ENCODE measurements at places on chromosomes 5 and 9.
A peak's percentile ranks its signal among the peaks of the same experiment; 100 is the strongest.

DNA sequence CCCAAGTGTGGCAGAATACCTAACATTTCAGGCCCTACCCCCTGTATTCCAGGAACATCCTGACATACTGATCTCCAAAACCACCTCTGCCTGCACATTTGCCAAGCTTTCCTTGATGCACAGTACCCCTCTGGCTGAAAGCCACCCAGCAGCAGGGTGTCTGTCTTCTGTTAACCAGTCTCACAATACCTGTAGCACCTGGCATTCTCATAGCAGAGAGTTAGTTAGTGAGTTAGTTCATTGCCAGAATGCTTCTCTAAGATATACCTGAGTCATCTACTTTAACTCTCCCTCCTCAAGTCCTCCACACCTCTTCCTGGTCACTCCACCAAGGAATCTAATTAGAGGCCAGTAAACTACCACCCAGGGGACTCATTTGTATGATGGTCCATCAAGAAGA is 46.1 kb upstream of the IL7R start:
- peak; percentile 67 for DNase-seq

- no peak for DNase-seq
Measured at GRCh38 chr5:149959406-149960236, 937 bp upstream of the SLC26A2 start.

DNA sequence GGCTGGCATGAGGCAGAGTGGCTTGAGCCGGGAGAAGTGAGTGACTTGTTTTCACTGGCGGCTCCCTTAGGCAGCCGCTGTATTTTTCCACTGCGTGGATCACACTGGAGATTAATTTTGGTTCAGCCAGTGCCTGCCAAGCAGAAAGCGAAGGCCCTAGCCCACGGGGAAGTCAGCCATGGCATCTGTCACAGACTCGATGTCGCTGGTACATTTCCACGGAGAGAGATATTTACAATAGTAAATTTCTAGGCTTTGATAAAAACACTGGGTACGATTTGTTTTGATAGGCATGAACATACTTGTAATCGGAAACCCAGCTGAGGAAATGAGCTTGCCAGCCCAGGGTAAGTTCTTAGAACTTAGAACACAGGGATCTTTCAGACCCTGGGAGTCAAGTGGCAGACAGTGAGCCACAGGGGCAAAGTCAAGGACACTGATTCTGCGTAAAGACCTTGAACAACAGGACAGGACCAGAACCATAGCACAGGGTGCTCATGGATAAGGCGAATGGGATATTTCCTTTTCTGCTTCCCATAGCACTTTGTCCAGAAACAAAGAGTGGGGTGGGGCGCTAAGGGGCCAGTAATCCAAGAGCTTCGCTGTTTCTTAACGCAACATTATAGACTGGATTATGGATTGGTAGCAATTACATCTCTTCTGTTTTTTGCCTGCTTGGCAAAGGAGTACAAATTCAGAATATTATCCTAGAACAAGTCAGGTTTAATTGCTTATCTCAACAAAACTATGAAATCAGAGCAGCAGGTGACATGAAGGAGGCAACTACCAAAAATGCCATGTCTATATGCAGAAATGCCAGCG is 4.5 kb downstream of the DUSP1 start:
- no peak for DNase-seq

DNA sequence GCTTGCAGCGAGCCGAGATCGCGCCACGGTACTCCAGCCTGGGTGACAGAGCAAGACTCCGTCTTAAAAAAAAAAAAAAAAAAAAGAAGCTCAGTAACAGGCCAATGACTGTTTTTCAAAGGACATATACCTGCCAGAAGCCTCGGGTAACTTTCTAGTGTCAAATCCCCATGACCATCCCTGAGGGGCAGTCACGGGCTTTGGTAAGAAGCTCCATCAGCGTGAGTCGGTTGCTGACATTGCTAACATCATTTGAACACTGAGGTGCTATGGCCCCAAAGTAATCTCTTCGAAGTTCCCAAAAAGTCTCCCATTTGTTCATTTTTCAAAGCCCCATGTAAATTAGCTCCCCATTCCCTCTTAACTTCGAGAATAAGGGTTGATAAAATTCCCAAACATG is 11.6 kb downstream of the NAIP start:
- DNase-seq, result no peak

DNA sequence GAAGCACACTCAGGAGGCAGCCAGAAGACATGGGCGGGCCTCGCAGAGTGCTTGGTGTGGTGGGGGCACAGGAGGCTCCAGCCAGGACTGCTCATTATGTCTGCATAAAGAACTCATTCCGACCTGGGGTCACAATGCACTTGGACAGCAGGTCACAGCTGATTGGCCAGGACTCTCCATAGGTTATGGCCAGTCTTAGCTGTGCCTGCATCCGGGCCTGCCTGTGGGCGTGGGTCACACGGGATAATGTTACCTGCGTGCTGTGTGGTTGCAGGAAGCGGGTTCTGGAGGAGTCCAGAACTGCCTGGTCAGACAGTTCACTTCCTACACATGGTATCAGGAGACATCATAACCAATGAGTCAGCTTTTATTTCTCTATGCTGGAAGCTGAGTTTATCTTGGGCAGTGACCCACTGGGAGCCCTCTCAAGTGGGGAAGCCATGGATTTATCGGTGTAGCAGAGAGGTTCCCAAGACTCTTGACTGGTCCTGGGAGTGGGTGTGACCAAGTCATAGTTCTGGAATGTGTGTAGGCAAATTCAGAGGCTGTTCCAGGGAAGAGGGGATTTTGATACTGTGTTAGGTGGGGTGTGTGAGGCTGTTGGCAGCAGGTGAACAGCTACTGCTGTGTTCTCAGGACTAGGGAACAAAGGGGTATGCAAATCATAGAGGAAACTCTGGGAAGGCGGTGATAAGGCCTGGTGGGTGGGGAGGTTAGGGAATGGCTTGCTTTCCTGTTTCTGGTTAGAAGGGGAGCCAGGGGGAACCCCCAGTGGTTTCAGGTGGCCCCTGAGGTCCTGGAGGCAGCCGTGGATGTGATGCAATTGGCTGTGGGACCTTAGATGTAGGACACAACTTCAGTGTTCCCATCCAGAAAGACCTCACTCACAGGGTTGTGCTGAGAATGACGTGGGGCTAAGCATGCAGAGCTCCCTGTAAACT is 51.3 kb downstream of the ARHGEF37 start:
- DNase-seq, result no peak

- no peak for DNase-seq
Measured at GRCh38 chr9:104860263-104860662, 67.7 kb downstream of the ABCA1 start.

- peak; percentile 9 for DNase-seq
Measured at GRCh38 chr5:101160002-101160401, 256.9 kb upstream of the ST8SIA4 start.

GRCh38 chr5:158819840-158820620 is 279.7 kb downstream of the EBF1 start:
- DNase-seq, result no peak

GRCh38 chr5:38379350-38379937 is 121.1 kb downstream of the EGFLAM start:
- no peak for DNase-seq

DNA sequence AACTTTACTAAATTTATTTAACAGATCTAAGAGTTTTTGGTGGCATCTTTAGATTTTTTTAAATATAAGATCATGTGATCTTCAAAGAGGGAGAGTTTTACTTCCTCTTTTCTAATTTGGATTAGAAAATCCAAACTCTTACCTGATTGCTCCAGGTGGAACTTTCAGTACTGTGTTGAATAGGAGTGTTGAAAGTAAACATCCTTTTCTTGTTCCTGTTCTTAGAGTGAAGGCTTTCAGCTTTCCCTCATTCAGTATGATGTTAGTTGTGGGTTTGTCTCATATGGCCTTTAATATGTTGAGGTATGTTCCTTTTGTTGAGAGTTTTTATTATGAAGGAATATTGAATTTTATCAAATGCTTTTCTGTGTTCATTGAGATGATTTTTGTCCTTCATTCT is 650.0 kb upstream of the SGCD start:
- no peak for DNase-seq

- no peak for DNase-seq
Measured at GRCh38 chr5:150853561-150853960, 7.2 kb downstream of the IRGM start.

DNA sequence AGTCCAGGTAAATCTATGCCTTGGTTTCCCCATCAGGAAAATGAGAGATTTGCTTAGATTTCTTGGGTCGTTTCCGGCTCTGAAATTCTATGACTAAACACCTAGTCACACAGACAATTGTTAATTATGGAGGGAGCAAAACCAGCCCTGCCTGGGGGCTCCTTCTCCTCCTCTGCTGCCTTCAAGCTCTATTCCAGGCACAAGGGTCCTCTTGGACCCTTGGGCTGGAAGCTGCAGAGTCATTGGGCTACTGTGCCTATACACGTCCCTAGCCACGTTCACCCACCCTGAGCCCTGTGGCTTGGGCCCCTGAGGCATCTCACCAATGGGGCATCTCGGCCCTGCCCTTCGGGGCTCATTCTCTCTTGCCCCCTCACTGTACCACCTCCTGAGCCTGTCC is 73.8 kb upstream of the TBC1D2 start:
- no peak for DNase-seq

- DNase-seq, result no peak
Measured at GRCh38 chr5:74226716-74227485, 413.6 kb downstream of the ENC1 start.

DNA sequence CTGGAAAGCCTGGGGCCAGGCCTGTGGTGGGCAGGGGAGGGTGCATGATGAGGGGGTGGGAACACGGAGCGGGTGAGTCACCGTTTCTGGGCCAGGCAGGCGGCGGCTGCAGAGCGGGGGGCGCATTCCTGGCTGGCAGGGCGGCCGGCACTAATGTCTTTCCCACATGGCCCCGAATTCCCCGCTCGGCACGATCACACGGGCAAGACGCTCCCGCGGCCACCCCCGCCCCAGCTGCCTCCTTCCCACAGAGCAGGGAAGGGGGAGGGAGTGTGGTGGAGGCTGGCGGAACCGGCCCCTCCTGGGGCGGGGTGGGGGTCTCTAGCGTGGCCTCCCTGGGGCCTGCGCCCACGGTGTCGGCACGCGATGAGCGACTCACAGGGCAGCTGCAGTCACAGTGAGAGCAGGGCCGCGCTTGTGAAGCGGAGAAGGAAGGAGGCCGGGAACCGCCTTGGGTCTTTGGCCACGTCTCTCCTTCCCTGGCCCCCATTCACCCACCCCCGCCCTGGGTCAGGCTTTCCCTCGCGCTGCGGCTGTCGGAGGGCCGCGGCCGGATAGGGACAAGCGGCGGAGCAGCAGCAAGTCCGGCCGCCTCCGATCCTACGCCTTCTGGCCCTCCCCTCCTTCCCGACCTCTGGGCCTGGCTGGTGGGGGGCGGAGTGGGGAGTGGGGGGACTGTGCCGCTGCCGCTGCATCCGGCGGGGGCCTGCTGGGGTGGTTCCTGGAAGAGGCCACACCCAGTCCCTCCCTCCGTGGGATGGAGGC is 48.9 kb downstream of the CXXC5 start:
- DNase-seq, result no peak

GRCh38 chr5:33073881-33074327 is 362.8 kb downstream of the NPR3 start:
- no peak for DNase-seq

DNA sequence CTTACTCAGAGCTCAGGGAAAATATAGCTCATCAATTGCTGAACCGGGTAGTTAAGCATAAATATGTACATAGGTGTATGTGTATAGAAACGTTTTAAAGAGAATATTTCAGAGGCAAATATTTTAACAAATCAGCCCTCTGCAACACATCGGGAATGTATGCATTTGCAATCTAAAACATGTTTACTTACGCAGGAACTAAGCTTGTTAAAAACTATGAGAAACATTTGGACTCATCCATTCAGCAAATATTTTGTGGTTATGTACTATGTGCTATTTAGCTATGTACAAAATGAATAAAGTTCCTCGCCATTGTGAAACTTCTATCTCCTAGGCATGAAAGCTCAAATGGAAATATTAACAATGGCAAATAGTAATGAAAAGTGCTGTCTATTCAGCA is 469.9 kb downstream of the ARHGEF28 start:
- DNase-seq, result no peak

DNA sequence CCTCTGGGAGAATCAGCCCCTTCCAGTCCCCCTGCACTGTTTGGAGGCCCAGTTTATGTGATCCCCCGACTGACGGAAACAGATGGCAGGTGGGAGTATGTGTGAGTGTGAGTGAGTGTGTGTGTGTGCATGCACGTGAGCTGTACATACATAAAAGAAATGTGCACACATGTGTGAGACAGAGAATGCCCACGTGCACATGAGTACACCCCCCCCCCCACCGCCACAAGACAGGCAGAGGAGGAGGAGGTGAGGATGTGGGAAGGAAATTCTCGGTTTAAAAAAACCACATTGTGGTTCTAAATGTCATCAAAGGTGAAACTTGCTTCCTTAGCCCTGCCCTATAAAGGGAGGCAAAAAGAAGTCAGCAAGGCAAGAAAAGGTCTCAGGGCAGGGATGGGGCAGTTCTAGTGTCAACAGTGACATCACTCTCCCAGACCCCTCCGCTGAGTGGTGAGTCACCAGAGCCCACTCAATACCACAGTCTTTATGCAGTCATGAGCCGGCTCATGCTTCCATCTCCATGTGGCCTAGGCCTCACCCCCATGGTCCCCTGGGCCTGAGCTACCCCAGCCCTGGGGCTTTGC is 79.2 kb upstream of the HSPA9 start:
- no peak for DNase-seq

DNA sequence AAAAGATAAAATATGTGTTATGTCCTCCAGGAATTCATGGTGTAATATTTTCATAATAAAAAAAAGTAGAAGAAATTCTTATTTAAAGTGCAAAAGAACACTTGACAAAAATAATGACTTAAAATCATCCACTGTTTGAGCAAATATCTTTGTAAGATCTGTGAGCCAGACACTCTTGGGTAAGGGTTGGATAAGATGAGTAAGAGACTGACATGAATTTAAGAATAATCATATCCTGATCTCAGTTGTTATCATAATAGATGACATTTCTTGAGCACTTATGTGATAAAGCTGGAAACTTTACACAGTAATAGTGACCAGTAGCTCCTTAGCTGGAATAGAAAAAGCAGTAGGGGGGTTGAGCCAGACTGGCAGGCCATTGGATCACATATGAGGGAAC is 40.0 kb upstream of the ADRB2 start:
- no peak for DNase-seq
